ENCODE measurements at places on chromosomes 13 and 19. TPM values are rescaled to one million over a fixed set of nuclear protein-coding genes. Genes with fewer than 3 reads are reported as not detected.

DNA sequence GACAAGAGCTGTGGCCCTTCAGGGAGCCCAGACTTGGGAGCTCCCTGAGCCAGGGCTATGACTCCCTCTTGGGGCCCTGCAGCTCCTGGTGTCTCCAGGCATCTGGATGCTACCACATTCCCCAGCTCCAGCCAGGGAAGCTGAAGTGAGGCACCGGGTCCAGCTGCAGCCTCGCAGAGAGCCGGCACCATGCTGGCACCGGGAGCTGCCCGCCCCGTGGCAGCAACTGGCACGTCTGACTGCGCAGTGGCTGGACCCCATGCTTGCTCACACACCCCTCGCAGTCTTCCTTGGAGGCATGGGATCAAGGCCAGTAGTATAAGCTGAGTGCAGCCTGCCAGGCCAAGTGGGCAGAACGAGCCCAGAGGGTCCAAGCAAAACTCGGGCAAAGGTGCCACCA is 7.4 kb downstream of the IGFL4 start:
- H3K27ac ChIP-seq = no peak overlapping the region
- peaks cover 6% of the 10 kb centered on the region for H3K27me3 ChIP-seq
- no peak for DNase-seq
- no peak overlapping the region for H3K4me3 ChIP-seq
- H3K4me1 ChIP-seq = no peaks in the 10 kb centered on the region

DNA sequence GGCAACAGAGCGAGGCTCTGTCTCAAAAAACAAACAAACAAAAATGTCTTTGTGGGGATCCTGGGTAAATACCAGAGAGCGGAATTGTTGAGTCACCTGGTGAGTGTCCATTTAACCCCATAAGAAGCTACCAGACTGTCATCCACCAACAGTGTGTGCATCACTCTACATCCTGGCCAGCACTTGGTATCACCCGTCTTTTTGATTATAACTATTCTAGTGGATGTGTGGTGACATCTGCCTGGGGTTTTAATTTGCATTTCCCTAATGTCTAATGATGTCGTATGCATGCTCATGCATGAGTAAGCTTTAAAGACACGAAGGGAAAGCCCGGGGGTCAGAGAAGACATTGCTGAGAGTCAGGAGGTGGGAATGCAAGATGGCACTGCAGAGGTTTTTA is 126.7 kb upstream of the MRI1 start:
- no peak overlapping the region for H3K27ac ChIP-seq
- H3K4me1 ChIP-seq = peaks cover 9% of the 10 kb centered on the region
- no peaks in the 10 kb centered on the region for H3K27me3 ChIP-seq

- peaks cover 26% of the 10 kb centered on the region for H3K4me1 ChIP-seq
- H3K4me3 ChIP-seq = peak overlapping the region; percentile 81
- no peaks in the 10 kb centered on the region for H3K36me3 ChIP-seq
- H3K27ac ChIP-seq = peak overlapping the region; percentile 97
- DNase-seq = peak; percentile 97
Measured at GRCh38 chr13:50124536-50125303, 109.5 kb downstream of the KCNRG start.

DNA sequence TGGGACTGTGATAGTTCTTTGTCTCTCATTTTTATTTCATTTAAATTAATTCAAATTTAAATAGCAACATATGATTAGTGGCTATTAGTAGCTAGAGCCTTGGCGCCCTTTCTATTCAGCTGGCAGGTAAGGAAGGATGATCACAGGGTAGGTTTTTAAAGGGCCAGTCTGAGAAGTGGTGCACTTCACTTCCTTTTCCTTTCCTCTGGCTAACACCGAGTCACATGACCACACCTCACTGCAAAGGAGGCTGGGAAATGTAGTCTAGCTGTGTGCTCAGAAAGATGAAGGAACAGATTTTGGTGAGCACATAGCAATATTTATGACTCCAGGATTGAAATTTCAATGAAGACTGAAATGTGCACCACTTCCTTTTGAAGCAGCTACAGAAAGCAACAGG is 128.7 kb downstream of the TSHZ3 start:
- no peaks in the 10 kb centered on the region for H3K27me3 ChIP-seq
- DNase-seq = no peak
- no peaks in the 10 kb centered on the region for H3K4me1 ChIP-seq
- H3K4me3 ChIP-seq = no peak overlapping the region

GRCh38 chr19:31318790-31319425 is 30.3 kb downstream of the TSHZ3 start:
- H3K36me3 ChIP-seq = no peaks in the 10 kb centered on the region
- H3K27me3 ChIP-seq = no peaks in the 10 kb centered on the region
- no peak overlapping the region for H3K4me3 ChIP-seq
- H3K27ac ChIP-seq = no peak overlapping the region
- no peak for DNase-seq

DNA sequence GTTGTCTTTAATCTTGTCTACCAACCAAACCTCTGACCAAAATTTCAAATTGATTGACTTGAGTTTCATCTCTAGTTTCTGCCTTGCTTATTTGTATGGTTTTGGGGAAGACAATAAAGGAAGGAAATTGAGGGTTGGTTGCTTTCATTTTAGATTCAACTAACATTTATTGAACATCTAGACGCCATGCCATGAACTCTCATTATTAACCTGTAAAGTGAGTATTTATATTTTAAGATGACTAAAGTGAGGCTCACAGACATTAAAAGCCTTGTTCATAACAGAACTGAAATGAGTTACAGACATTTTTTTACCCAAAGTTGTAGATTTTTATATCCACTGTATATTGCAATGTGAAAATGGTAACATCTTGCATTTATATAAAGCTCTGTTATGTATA is 239.3 kb downstream of the LMO7 start:
- H3K4me1 ChIP-seq = peaks cover 11% of the 10 kb centered on the region
- H3K4me3 ChIP-seq = no peak overlapping the region
- no peak overlapping the region for H3K27ac ChIP-seq
- no peaks in the 10 kb centered on the region for H3K27me3 ChIP-seq

DNA sequence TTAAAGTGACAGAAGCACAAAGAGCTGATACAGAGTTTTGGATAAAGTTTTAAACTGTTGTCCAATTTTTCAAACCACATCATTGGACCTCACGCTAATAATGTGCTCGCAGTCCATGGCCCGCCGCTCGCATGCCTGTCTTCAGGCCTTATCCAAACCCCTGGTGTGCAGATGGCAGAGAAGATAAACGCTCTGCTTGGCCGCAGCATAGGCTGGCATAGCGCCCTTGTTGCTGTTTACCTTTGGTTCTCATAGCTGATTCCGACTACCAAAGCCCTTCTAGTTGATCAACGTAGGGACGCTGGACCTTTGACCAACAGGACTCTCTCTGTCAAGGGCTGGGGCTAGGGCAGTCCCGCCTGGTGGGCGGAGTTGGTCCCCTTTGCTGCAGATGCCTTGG is 23.5 kb upstream of the QTRT1 start:
- H3K4me3 ChIP-seq = no peak overlapping the region
- H3K27me3 ChIP-seq = no peaks in the 10 kb centered on the region
- no peak overlapping the region for H3K27ac ChIP-seq
- DNase-seq = no peak
- H3K36me3 ChIP-seq = peaks cover 77% of the 10 kb centered on the region

GRCh38 chr19:10624585-10624984 is 768 bp upstream of the SLC44A2 start:
- H3K4me1 ChIP-seq = peaks cover 22% of the 10 kb centered on the region
- no peaks in the 10 kb centered on the region for H3K36me3 ChIP-seq
- DNase-seq = peak; percentile 48
- H3K27me3 ChIP-seq = no peaks in the 10 kb centered on the region
- no peak overlapping the region for H3K4me3 ChIP-seq

DNA sequence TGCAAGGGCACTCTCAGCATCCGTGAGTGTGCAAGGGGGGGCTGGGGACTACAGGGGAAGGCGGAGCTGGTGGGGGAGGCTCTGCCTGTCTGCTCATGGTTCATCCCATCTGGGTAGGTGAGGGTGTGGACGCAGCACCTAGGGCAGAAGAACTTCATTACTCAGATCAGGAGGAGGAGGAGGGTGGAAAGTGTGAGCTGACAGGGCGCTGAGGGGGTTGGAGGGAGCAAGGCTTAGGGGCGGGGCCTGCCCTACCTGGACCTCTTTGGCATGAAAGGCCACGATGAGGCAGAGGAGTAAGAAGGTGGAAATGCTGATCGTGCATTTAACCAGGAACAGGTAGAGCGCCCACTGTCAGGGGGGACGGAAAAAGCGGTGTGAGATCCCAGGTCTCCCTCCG is 4.5 kb downstream of the KCNN4 start:
- no peaks in the 10 kb centered on the region for H3K27me3 ChIP-seq
- H3K4me3 ChIP-seq = no peak overlapping the region
- DNase-seq = no peak
- H3K4me1 ChIP-seq = peaks cover 67% of the 10 kb centered on the region
- no peaks in the 10 kb centered on the region for H3K36me3 ChIP-seq
- no peak overlapping the region for H3K27ac ChIP-seq

DNA sequence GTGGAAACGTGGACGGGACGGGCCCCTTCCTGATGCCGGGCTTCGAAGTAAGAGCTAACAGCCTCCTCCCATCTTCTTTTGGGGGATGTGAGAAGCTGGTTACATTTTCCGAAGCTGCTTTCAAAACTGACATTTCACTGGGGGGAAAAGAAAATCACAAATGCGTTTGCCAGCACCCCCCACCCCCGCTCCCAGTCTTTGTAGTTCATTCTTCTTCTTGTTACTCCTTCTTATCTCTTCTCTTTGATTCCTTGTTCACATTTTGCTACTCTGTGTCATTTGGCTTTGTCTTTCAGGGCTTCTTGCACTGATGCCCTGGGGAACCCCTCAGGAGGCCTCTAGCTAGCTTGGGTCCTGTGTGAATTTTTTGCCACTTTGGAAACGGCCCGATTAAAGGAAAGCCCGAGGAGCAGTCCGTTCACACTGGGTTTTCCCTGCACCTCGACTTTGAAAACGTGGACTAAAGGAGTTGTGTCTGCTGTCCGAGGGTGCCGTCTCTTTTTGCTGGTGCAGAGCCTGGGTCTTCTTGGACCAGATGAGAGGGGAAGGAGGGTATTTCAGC is 1.3 kb downstream of the CARM1 start:
- H3K27me3 ChIP-seq = no peaks in the 10 kb centered on the region
- peaks cover 35% of the 10 kb centered on the region for H3K4me1 ChIP-seq
- H3K27ac ChIP-seq = peak overlapping the region; percentile 97

- peaks cover 3% of the 10 kb centered on the region for H3K4me1 ChIP-seq
- DNase-seq = peak; percentile 68
- no peak overlapping the region for H3K4me3 ChIP-seq
- no peaks in the 10 kb centered on the region for H3K27me3 ChIP-seq
- H3K27ac ChIP-seq = peak overlapping the region; percentile 41
- no peaks in the 10 kb centered on the region for H3K36me3 ChIP-seq
Measured at GRCh38 chr13:44870456-44870929, 118.8 kb downstream of the NUFIP1 start.

DNA sequence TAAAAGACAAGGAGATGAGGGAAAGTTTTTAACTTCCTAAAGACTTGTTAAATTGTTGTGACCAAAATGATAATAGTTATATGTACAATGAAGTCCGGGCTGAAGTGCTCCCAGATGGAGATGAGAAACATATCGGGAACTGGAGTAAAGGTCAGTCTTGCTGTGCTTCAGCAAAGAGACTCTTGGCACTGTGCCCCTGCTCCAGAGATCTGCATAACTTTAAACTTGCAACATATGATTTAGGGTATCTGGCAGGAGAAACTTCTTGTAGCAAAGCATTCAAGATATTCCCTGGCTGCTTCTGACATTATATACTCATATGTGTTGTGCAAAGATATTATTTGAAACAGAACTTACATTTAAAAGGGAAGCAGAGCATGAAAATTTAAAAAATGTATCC is 786.6 kb upstream of the SLITRK6 start:
- no peak overlapping the region for H3K4me3 ChIP-seq
- H3K4me1 ChIP-seq = peaks cover 7% of the 10 kb centered on the region

GRCh38 chr13:111269508-111269907 is 50.9 kb upstream of the TEX29 start:
- no peaks in the 10 kb centered on the region for H3K27me3 ChIP-seq
- no peaks in the 10 kb centered on the region for H3K4me1 ChIP-seq
- H3K36me3 ChIP-seq = peaks cover 8% of the 10 kb centered on the region
- no peak for DNase-seq

GRCh38 chr13:94236872-94237271 is 242.6 kb downstream of the DCT start:
- no peaks in the 10 kb centered on the region for H3K4me1 ChIP-seq
- no peaks in the 10 kb centered on the region for H3K36me3 ChIP-seq
- H3K4me3 ChIP-seq = no peak overlapping the region
- DNase-seq = no peak
- no peaks in the 10 kb centered on the region for H3K27me3 ChIP-seq

DNA sequence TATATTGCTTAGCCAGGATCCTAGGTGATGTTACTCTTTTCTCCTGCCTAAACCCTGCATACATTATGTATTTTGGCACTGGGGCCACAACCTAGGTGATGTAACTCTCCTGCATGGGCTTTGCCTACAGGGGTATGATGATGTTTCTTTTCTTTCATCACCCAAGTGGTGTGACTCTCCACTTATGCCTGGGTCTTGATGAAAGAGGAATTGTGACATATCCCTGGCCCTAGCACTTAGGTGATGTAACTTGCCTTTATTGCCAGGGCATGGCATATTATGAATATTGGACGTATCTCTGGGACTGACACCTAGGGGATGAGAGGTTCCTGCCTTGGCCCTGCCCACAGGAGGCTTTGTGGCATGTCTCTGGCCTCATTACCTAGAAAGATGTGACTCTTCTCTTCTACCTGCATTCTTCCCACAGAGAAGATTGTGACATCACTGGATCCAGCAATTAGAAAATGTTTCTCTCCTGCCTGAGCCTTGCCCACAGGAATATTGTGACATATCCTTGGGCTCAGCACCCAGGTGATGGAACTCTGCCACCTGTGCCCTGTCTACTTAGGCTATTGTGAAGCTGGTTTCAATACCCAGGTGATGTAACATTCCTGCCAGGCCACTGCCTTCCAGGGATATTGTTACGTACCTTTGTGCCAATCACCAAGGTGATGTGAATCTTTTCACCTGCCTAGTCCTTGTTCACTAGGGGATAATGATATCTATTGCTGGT is 27.3 kb upstream of the ZNF254 start:
- DNase-seq = no peak
- no peak overlapping the region for H3K4me3 ChIP-seq
- no peak overlapping the region for H3K27ac ChIP-seq
- H3K36me3 ChIP-seq = no peaks in the 10 kb centered on the region
- no peaks in the 10 kb centered on the region for H3K4me1 ChIP-seq

GRCh38 chr13:21362741-21363140 is 96.4 kb downstream of the ZDHHC20 start:
- H3K36me3 ChIP-seq = no peaks in the 10 kb centered on the region
- no peak for DNase-seq
- no peak overlapping the region for H3K4me3 ChIP-seq
- no peaks in the 10 kb centered on the region for H3K27me3 ChIP-seq
- no peak overlapping the region for H3K27ac ChIP-seq

Gene GZMM
- total RNA-seq = not detected

Gene DLEU7
- total RNA-seq = 0.16 TPM

Gene LENG1
- total RNA-seq = 11.1 TPM

Gene NPAS1
- 0.55 TPM for total RNA-seq

Gene SHANK1
- total RNA-seq = not detected

Gene CDC16
- total RNA-seq = 55.5 TPM

Gene SIGLEC11
- total RNA-seq = 1.2 TPM

Gene KIR3DL2
- total RNA-seq = not detected

Data from transverse colon (tissue), 4 donors.